ENCODE measurements at places on chromosomes 6 and 20.

DNA sequence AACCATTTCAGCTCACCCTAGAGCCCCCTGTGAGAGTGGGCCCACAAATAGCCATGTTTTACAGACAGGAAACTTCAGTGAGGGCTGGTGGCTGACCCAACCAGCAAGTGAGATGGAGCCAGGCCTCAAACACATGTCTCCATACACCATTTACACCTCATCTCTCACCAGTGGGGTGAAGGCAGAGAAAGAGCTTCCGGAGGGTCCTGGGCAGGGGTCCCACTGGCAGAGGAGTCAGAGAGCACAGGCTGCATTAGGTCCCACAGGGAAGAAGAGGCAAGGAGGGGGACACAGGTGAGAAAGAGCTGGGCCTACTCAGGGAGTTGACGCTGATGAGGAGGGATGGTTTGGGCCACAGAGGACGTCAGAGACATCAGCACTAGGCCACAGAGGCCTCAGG lies 172.6 kb downstream of the VEGFA start:
- no peak overlapping the region for H3K4me3 ChIP-seq
- H3K27me3 ChIP-seq = no peaks in the 10 kb centered on the region
- no peak overlapping the region for H3K27ac ChIP-seq
- H3K36me3 ChIP-seq = peaks cover 24% of the 10 kb centered on the region

DNA sequence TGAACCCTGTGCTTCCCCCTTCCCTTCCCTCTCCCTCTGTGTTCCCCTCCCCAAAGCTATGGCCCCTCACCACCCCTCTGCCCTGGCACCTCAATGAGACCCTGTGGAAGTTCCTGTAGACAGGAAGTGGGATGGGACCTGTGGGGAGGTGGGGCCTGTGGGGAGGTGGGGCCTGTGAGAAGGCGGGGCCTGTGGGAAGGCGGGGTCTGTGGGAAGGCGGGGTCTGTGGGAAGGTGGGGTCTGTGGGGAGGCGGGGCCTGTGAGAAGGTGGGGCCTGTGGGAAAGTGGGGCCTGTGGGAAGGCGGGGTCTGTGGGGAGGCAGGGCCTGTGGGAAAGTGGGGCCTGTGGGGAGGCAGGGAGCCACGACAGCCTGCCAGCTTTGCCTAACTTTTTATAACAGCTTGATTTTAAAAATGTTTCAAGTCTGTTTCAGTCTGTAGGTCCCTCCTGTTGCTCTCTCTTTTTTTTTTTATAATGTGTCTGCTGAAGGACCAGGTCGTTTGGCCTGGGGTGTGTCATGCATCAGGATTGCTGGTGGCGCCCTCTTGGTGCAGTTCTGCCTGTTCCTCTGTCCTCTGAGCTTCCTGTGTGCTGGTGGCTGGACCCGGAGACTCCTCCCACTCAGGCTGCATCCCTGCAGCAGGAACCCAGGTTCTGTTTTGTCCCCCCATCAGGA lies 70.5 kb upstream of the SLCO4A1 start:
- no peak overlapping the region for H3K27ac ChIP-seq
- H3K27me3 ChIP-seq = peaks cover 36% of the 10 kb centered on the region
- DNase-seq = peak; percentile 9
- no peaks in the 10 kb centered on the region for H3K4me1 ChIP-seq
- H3K4me3 ChIP-seq = no peak overlapping the region

- no peak for DNase-seq
- H3K36me3 ChIP-seq = peaks cover 5% of the 10 kb centered on the region
- peaks cover 1% of the 10 kb centered on the region for H3K27me3 ChIP-seq
- no peaks in the 10 kb centered on the region for H3K4me1 ChIP-seq
Measured at GRCh38 chr6:131758920-131759319, 48.1 kb upstream of the CTAGE9 start.

DNA sequence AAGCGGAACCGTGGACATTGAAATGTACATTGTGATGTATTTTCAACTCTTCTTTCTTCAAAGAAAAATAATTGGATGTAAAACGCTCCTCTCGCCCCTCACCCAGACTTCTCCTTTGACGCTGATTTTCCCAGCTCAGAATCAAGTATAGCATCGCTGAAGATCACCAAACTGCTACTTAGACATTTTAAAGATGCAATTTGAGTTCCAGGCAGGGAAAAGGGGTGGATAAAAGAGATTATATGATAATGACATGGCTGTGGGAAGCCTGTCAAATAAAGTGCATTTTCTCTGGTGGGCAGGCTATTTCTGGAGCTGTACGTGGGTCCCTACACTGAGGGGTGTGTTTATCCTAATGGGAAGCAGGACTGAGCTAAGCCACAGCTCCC lies 240.4 kb downstream of the CDC5L start:
- peaks cover 23% of the 10 kb centered on the region for H3K4me1 ChIP-seq
- H3K27ac ChIP-seq = no peak overlapping the region
- H3K27me3 ChIP-seq = peaks cover 5% of the 10 kb centered on the region
- H3K4me3 ChIP-seq = no peak overlapping the region
- H3K36me3 ChIP-seq = no peaks in the 10 kb centered on the region
- no peak for DNase-seq

- H3K27me3 ChIP-seq = no peaks in the 10 kb centered on the region
- no peaks in the 10 kb centered on the region for H3K4me1 ChIP-seq
- H3K36me3 ChIP-seq = peaks cover 76% of the 10 kb centered on the region
Measured at GRCh38 chr20:45946149-45946970, 11.9 kb downstream of the PCIF1 start.

- H3K4me1 ChIP-seq = no peaks in the 10 kb centered on the region
- H3K4me3 ChIP-seq = no peak overlapping the region
- H3K27me3 ChIP-seq = peaks cover 10% of the 10 kb centered on the region
- no peak overlapping the region for H3K27ac ChIP-seq
Measured at GRCh38 chr6:6176586-6177228, 143.8 kb downstream of the F13A1 start.

DNA sequence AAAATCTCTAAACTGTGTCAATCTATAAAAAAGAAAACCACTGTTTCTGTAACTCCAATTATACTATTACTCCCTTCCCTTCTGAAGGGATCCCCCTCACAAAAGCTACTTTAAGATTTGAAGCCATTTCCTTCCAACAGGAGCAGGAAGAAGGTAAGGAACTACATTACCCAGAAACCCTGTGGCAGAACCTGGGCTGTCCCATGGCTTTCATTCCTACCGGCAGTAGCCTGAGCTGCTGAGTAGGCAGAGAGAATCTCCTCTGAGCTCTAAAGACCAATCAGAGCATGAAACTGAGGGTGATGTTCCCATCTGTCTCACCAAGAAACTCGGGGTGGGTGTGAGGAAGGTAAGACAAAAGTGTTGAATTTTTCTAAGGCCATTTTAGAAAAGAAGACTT lies 108.0 kb upstream of the LRFN2 start:
- no peaks in the 10 kb centered on the region for H3K36me3 ChIP-seq
- no peak overlapping the region for H3K27ac ChIP-seq
- no peak for DNase-seq
- peaks cover 2% of the 10 kb centered on the region for H3K27me3 ChIP-seq
- H3K4me3 ChIP-seq = no peak overlapping the region

- no peaks in the 10 kb centered on the region for H3K4me1 ChIP-seq
- no peak overlapping the region for H3K4me3 ChIP-seq
- H3K27ac ChIP-seq = no peak overlapping the region
- no peaks in the 10 kb centered on the region for H3K36me3 ChIP-seq
- H3K27me3 ChIP-seq = no peaks in the 10 kb centered on the region
Measured at GRCh38 chr20:50395251-50395729, 114.9 kb upstream of the PTPN1 start.

DNA sequence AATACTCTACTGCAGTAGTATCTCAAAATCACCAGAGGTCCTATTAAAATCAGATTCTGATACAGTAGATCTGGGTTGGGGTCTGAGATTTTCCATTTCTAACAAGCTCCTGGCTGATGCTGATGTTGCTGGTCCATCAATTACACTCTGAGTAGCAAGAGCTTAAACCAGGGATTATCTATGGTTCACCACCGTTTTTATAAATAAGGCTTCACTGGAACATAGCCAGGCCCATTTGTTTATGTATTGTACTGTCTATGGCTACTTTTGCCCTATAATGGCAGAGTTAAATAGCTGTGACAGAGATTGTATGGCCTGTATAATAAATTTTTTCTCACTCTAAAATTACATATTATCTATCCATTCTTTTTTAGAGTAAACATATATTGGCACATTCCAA lies 53.0 kb downstream of the NUDT3 start:
- no peak overlapping the region for H3K27ac ChIP-seq
- peaks cover 18% of the 10 kb centered on the region for H3K36me3 ChIP-seq
- no peak overlapping the region for H3K4me3 ChIP-seq
- no peaks in the 10 kb centered on the region for H3K27me3 ChIP-seq

DNA sequence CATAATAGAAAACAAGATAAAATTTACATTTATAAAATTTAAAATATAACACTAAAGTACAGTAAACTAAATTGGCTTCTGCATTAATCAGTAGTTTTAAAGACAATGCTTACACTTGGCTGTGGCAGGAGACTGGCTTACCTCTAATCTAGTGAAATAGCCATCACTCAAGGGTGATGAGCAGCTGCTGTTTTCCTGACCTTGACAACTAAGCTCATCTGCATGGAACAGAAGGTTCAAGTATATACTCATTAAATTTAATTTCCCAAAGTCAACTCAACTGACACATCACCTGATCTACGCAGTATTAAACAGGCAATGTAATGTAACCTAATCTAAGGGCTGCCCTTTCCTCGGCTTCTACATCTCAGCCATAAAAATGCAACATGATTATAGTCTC lies 14.5 kb downstream of the TMX4 start:
- H3K27me3 ChIP-seq = no peaks in the 10 kb centered on the region
- DNase-seq = no peak
- peaks cover 34% of the 10 kb centered on the region for H3K36me3 ChIP-seq

- no peaks in the 10 kb centered on the region for H3K4me1 ChIP-seq
- DNase-seq = no peak
- H3K36me3 ChIP-seq = no peaks in the 10 kb centered on the region
- H3K4me3 ChIP-seq = no peak overlapping the region
- H3K27me3 ChIP-seq = peaks cover 8% of the 10 kb centered on the region
Measured at GRCh38 chr6:105109955-105110895, 69.6 kb downstream of the POPDC3 start.

DNA sequence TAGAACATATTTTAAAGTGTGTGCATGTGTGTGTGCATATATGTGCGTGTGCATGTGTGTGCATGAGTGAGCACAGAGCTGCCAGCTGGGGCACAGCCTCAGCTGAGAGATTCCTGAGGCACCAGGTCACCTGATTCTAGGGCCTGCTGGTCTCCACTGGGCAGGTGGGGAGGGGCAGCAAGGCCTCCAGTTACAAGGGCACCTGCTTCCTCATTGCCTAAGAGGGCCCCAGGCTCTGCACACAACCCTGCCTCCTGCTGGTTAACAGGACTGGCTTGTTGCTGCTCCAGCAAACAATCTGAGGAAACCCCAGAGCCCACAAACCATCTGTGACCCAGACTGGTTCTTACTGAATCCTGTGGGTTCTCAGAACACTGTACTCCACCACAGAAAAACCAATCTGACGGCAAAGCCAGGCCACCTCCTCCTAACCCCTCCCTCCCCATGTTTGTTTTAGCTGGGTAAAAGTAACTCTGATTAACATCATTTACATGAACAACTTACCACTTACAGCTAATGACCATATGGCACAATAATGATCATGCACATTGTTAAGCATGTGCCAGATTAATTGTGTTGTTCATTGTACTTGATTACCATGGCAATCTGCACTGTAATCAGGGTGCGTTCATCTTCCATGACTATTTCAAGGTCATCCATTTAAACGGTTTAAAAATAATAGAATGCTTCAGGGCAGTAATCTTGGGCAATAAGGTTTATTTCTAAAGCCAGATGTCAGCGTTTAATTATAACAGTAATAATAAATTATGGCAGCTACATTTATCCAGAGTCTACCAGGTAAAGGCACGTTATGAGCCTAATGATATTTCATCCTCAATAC lies 23.1 kb upstream of the UBE2J1 start:
- DNase-seq = peak; percentile 79
- H3K27me3 ChIP-seq = no peaks in the 10 kb centered on the region
- no peaks in the 10 kb centered on the region for H3K36me3 ChIP-seq

DNA sequence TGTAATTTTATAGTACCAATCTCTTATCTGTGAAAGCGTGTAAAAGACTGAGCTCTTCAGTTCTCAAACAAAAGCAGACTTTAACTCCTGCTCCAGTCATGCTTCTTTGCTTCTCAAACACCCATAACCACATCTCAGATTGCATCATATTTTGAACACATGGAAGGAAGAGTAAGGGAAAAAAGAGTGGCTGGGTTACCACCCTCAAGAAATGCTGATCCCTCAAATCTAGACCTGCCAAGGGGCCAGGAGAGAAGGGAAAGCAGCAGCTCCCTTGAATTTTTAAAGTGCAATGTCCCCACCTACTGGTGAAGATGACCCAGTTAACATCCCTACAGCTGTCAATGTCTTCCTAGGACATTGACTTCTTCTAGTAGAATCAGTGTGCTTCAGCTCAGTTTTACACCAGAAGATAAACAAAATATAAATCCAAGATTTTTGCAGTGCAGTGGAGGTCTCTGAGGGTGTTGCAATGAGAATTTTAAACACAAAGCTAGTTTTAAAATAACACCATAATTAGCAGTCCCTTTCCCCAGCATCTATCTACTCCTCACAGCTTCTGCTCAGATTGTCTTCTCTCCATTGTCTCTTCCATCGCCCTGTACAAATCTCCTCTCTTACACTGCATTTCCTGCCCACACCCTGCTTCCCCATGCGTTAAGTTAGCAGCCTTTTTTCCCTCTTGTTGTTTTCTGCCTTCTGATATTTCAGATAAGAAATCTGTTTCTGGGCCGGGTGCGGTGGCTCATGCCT lies 22.6 kb upstream of the HLA-DQB2 start:
- H3K36me3 ChIP-seq = peaks cover 5% of the 10 kb centered on the region
- H3K27ac ChIP-seq = no peak overlapping the region
- H3K4me3 ChIP-seq = no peak overlapping the region
- no peak for DNase-seq
- H3K27me3 ChIP-seq = peaks cover 35% of the 10 kb centered on the region
- H3K4me1 ChIP-seq = peaks cover 2% of the 10 kb centered on the region

DNA sequence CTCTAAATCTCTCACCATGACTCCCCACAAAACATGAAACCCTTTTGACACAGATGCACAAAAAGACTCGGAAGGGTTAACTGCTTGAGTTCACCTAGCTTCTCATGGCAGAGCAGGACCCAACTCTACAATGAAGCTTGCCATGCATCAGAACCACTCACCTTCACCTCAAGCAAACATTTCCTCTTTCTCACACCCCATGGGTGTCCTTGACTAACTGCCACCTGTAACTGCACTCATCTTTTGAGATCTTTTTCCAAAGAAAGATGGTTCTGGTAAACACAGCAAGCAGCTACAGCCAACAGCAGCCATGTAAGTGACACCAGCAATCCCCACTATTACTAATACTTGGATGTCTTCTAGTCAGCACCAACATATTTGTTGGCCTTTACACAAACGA lies 76.5 kb downstream of the EFHC1 start:
- peaks cover 7% of the 10 kb centered on the region for H3K36me3 ChIP-seq
- H3K4me3 ChIP-seq = no peak overlapping the region
- no peak for DNase-seq
- H3K27ac ChIP-seq = no peak overlapping the region
- H3K27me3 ChIP-seq = no peaks in the 10 kb centered on the region
- H3K4me1 ChIP-seq = no peaks in the 10 kb centered on the region

- peak overlapping the region; percentile 96 for H3K27ac ChIP-seq
- peak overlapping the region; percentile 96 for H3K4me3 ChIP-seq
- DNase-seq = peak; percentile 56
- H3K36me3 ChIP-seq = no peaks in the 10 kb centered on the region
- peaks cover 51% of the 10 kb centered on the region for H3K4me1 ChIP-seq
Measured at GRCh38 chr6:149318581-149319286, 1.2 kb downstream of the TAB2 start.

GRCh38 chr6:1590580-1590979 lies 19.1 kb upstream of the FOXC1 start:
- no peaks in the 10 kb centered on the region for H3K36me3 ChIP-seq
- H3K27ac ChIP-seq = no peak overlapping the region
- peaks cover 5% of the 10 kb centered on the region for H3K4me1 ChIP-seq
- DNase-seq = no peak
- H3K27me3 ChIP-seq = peaks cover 35% of the 10 kb centered on the region

All from naive thymus-derived CD8-positive, alpha-beta T cell (primary cell).